ENCODE measurements at places on chromosomes 3 and 15. TPM values are rescaled to one million over a fixed set of nuclear protein-coding genes. Genes with fewer than 3 reads are reported as not detected.
A peak's percentile ranks its signal among the peaks of the same experiment; 100 is the strongest.

LRTM1 gene
- not detected for total RNA-seq

GRCh38 chr3:5463991-5464390 is 276.5 kb downstream of the EDEM1 start:
- DNase-seq, result no peak

GRCh38 chr3:183114384-183115178 is 15.3 kb upstream of the MCCC1 start:
- no peak for DNase-seq

CCR3 gene
- total RNA-seq, result 0.29 TPM

DNA sequence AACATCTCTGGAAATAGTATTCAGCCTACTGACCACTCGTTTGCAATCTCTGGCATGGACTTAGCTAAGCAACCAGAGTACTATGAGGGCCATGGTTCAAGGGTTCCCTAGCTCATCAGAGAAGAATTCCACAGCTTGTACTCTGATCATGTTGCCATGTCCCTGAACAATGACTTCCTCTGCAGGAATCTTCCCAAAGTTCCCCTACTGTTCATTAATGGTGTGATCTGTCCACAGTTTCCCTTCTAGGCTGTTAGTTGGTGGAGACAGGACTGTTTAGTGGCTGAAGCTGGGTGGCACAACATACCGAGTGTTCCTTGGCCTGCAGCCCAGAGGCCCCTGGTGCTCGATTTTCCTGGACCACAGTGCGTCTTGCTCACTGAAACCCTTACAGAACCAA is 44.4 kb upstream of the GALNT15 start:
- DNase-seq, result no peak

GRCh38 chr3:16897254-16897926 is 12.6 kb downstream of the PLCL2 start:
- DNase-seq, result no peak

CP gene
- 2.6 TPM for total RNA-seq

SPCS1 gene
- total RNA-seq, result 208 TPM

RLBP1 gene
- not detected for total RNA-seq

DNA sequence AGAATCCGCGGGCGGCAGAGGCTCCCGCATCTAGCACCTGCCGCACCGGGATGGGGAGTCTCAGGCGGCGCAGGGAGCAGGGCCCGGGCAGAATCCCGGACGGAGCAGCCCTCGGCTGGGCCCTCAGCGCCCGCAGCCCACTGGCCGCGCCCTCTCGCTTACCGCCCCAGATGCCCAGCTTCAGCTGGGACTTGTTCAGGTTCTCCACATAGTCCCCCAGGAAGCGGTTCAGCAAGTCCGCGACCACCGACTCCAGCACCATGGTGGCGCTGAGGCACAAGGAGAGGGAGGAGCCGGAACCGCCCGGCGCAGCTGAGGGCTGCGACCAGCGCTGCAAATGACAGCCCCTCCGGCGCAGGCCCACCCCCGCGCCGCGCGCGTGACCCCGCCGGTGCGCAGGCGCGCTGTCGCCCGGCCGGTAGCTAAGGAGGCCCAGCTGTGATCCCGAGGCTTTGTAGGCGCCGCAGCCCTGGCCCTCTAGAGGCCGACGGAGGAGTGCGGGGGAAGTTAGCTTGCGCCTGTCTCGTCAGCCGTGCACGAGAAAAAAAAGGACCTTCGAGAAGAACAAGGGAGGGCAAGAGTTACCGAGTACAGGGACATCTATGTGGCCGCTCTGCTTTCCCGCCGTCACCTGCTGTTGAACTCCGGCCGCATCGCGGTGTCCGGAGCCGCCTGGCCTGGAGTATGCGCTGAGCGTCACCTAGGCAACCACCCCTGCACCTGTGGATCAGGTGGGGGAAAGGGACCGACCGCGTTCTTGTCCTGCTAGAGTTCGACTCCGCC is at the start of gene VPS13C:
TSS of gene VPS13C (minus strand) at position 335 of the 783 bp plus-strand sequence. CDS start at position 262, 73 bp downstream.
- peak; percentile 87 for DNase-seq

RTP3 gene
- total RNA-seq, result 0.41 TPM

NR2E3 gene
- total RNA-seq, result not detected

ZKSCAN7 gene
- 0.99 TPM for total RNA-seq

DNA sequence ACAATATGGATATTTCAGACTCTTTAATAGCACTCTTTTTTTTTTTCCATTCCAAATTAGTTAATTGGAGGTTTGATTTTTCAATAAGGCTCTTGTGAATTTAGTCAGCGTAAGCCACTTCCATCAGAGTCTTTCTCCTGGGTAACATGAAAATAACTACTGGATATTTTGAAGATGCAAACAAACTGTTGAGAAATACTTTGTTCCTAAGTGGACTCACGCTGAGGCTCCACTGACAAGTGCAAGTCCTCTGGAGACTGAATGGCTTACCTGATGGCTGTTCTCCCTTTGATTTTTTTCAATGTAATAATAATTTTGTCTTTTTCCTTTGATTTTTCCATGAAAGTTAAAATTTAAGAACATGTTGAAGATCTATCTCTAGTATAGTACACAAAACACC is 26.0 kb upstream of the TM4SF1 start:
- DNase-seq, result no peak

NEK10 gene
- 1.8 TPM for total RNA-seq

- no peak for DNase-seq
Measured at GRCh38 chr3:56700151-56700550, 17.1 kb upstream of the TASOR start.

- DNase-seq, result no peak
Measured at GRCh38 chr3:182644790-182645433, 148.4 kb upstream of the ATP11B start.

HAUS2 gene
- 41.8 TPM for total RNA-seq

PTPN9 gene
- total RNA-seq, result 13.4 TPM

Data from H4 (cell line).